ENCODE measurements at places on chromosomes 16 and 17.

GRCh38 chr16:1102921-1103635 is 7.0 kb upstream of the C1QTNF8 start:
- peak; percentile 31 for DNase-seq

DNA sequence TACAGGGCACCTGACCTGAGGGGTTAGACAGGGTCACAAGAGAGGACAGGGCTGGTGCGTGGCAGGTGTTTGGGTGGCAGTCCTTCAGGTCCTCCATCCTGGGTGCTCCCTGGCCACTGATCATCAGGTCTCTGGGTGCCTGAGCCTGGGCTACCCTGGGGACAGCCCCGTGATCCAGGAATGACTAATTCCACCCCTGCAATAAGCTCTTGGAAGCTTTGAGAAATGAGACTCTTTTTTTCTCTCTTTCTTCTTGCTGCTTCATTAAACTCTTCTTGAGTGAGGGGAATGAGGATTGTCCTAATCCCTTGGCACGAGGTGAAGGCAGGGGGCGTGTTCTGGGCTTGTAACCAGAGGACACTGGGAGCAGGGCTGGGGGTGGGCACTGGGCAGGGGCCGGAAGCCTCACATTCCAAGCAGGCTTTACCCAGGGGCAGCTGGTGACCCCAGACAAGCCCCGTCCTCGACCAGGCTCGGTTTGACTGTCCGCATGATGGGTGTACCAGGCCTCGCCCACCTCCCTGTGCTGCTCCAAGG is 21.4 kb upstream of the SPNS2 start:
- no peak for DNase-seq

GRCh38 chr17:51079049-51079448 is 41.6 kb downstream of the SPAG9 start:
- no peak for DNase-seq

DNA sequence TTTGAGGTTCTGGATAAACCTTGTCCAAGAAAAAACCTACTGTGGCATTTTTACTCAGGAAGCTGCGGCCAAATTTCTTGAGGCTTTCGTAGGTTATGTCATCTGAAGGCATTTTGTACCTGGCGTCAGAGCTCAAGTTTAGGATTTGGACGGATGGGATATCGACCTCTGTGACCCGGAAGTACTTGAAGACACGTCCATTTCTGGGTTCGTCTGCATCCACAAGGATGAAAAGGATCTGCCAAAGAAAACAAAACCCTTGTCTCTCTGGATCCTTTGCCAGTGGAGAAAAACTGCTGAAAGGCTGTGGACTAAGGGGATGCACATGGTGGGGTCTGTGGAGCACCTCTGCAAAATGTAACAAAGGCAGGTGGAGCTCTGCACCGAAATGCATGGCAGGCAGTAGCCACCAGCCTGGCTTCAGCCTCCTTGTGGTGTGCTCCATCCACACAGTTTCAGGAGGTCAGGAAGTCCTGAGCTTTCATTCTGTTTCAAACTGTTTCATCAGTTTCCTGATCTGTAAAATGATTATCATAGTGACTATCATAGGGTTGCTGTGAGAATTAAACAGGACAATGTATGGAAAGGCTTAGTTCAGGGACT is 17.0 kb upstream of the UMOD start:
- DNase-seq, result no peak

- no peak for DNase-seq
Observed at GRCh38 chr16:17724242-17724898, 253.6 kb upstream of the XYLT1 start.

DNA sequence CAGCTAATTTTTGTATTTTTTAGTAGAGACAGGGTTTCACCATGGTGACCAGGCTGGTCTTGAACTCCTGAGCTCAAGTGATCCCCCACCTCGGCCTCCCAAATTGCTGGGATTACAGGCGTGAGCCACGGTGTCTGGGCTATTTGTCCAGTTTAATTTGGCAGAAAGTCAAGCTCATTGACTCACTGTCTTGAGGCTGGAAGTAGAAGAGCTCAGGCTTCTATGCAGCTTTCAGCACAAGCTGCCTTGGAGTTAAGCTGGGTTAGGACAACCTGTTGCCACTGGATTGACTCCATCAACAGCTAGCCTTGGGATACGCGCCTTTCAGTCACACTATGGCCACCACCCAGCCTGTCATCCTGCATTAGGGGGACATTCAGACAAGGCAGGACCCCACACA is 76.2 kb upstream of the DNAH17 start:
- no peak for DNase-seq
